Eye (tissue), 1 donor: ENCODE measurements at places on chromosomes 5 and 9.

- no peak for DNase-seq
Measured at GRCh38 chr5:133642153-133642722, 29.9 kb upstream of the FSTL4 start.

DNA sequence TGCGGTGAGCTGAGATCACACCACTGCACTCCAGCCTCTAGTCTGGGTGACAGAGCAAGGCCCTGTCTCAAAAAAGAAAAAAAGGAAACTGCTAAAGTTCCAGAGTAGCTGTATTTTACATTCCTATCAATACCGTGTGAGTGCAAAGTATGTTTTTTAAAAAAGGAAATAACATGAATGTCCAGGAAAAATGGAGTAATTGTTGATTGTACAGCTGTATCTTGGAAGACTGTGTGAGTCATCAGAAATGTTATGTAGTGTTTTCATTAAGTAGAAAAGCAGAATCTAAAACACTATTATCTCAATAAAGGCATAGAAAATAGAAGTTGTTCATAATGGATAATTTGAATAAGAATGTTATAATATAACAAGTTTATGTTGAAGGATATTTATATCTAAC, 53.9 kb downstream of the ZCCHC7 start:
- no peak for DNase-seq

DNA sequence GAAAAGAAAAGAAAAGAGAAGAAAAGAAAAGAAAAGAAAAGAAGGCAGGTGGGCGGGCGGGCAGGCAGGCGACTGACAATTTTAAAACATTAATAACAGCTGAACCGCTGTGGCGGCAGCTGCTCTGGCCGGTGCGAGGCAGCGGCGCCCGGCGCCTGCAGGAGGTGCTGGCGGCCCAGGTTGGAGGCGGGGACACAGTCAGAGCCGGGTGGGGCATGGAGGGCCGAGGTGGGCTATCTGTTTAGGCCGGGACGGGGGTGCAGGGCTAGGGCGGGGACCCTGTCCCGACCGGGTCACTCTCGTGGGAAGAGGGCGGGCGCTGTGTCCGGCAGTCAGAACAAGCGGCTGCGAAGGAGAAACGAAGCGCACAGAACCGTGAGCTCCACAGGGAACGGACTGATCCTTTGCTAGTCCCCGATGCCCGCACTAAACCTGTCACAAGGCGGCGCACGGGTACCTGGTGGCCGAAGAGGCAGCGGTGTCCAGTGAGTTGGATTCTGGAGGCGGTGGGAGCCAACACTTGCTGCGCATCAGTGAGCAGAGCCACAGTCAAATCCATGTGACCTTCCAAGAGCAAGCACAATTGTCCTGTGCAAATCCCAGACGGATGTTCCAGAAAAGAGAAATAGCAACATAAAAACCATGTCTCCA, 13.6 kb upstream of the ALDOB start:
- DNase-seq: peak; percentile 89

DNA sequence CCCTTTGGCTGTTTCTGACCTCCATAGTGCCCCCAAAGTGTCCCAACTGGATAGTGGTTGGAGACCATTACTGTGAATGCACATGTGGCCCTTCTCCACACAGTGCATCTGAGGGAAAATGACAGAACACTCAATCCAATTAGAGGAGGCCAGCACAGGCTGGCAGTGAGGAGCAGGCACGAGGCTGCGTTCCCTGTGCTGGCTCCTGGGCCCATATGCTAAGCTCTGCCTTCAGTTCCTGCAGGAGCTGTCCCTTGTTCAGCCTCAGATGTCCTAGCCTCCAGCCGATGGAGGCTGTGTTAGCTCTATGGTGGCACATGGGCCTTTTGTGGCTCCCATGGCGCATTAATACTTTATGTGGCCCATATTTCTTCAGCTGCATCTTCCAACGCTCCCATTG, 35.8 kb downstream of the ALG2 start:
- peak; percentile 62 for DNase-seq

DNA sequence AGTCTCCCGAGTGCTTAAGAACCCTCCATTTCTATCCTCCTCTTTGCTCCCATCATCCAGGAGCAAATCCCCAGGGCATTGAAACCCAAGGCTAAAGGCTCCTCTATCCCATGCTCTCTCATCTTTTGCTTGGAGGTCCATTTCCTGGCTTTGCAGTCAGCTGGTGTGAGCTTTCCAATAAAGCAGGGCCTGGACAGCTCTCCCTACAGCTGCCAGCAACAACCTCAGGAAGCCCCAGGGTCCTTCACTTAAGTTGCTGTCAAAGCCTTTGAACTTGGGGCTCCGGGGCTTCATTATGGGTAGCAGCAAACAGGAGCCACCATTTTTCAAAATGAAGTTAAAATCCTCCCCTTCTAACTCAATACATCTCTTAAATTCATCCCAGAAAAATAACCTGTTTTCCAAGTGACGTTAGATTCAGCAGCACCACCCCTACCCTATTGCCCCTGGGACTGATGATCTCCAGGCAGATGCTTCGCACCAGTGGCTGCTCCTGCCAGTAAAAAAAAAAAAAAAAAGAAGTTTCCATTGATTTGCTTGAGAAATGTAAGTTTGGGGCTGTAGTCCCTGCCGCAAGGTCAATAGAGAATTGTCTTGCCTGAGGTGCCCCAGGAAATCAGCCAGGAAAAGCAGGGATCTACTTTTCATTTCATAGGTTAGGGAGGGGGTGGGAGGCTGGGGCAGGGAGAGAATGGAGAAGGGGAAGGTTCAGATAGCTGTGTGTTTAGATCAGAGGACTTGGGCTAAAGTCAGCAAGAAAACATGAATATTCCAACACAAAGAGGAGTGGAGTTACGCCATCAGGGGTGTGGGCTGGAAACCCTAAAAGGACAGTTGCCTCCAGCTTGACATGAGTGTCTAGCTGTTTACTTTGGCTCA, 83.8 kb upstream of the IL6ST start:
- no peak for DNase-seq

DNA sequence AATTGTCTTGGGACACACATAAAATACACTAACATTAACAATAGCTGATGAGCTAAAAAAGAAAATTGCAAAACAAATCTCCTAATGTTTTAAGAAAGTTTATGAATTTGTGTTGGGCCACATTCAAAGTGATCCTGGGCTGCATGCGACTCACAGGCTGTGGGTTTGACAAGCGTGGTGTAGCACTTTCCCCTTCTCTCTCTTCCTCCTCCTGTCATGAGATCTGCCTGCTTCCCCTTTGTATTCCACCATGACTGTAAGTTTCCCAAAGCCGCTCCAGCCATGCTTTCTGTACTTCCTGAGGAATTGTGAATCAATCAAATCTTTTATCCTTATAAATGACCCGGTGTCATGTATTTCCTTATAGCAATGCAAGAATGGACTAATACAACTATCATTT, 178.0 kb downstream of the TLR4 start:
- no peak for DNase-seq

GRCh38 chr9:129958796-129959195, 84.2 kb downstream of the FNBP1 start:
- no peak for DNase-seq

GRCh38 chr5:149129181-149129580, 12.1 kb upstream of the ABLIM3 start:
- no peak for DNase-seq

DNA sequence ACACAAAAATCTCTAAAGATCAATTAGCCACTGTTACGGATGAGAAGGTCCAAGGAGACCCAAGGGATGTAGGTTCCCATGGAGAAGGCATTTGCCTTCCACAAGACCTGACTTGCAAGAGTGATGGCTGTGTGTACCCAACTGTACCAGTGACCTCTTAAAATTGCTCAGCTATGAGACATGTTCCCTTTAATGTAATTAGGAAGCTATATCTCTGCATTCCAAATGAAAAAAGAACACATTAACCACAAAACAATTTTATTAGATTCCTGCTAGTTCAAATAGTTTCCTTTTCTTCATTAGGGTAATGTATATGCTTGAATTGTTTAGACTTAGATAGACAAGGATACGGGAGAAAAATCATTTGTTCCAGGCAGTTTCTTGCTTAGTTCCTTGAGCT, 3.3 kb downstream of the OR2Y1 start:
- DNase-seq: peak; percentile 44

DNA sequence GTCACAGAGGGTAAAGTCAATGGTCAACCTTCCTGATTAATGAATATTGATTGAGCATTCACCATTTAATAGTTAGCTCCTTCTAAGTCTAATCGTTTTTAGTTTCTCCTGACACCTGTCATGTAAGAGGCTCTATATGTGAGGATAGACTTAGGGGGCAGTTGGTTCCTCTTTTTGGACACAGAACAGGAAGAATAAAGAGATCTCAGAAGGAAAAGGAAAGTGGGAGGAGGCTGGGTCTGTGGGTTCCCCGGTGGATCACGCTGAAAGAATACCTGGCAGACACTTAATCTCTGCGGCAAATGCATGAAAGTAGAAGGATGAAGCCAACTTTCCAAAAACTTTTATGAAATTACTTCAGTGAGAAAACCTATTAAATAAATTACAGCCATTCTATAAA, 98.4 kb downstream of the PDE4D start:
- DNase-seq: no peak

DNA sequence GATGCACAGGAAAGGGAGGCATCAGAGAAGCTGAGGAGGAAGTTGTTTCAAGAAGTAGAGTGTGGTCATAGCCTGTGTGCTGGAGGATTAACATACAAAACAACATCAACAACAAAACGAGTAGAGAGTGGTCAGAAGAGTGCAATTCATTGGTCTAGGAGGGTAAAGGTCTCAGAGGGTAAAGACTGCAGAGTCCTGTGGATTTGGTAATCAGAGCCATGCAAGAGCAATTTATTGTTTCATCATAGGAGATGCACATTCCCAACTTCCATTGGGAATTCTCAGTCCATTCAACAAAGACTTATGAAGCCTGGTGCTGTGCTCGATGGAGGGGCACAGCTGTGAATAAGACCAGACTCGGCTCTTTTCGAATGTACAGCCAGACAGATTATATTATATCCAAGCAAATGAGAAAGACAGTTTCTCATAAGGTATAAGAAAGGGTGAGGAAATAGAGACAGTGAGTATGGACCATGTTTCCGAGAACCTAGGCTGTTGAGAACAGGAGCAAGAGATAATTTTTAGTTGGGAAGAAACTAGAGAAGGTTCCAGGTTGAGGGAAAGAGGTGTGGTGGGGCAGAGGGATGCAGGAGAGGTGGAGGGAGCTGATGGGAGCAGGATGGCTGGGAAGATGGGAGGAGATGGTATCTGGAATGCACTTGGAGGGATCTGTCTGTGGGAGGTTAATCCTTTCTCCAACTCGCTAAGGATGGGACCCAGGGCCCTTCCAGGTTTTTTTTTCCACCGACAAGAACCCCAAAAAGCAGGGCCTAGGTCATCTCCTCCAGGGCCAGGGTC, 7.9 kb upstream of the MYORG start:
- no peak for DNase-seq
